Peyer's patch (tissue), 4 donors: ENCODE measurements at places on chromosomes 12 and 14. TPM values are rescaled to one million over a fixed set of nuclear protein-coding genes. Genes with fewer than 3 reads are reported as not detected.
A peak's percentile ranks its signal among the peaks of the same experiment; 100 is the strongest.

DNA sequence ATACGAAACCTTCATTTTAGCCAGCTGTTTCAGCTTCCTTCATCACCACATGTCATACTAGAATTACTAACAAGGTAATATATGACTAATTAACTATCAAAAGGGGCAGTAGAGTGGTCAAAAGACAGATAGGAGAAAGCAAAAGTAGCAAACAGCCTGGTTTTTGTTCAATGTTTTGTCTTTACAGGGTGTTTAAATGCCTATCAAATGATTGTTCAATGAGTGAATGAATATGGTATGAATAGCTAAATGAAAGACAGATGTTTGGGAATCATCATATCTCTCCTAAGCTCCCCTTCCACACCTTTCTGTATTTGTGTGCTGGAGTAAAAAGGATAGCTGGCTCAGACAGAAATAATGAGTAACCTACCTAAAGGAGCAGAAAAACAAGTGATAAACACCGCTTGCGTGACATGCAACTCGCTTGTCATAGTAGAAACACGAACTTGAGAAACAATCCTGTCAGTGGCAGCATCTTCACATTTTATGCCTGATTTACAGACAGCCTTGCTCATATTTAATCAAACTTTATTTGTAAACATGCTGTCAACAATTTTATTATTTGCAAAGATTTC is 34.2 kb downstream of the ABCC9 start:
- no peak for DNase-seq

DNA sequence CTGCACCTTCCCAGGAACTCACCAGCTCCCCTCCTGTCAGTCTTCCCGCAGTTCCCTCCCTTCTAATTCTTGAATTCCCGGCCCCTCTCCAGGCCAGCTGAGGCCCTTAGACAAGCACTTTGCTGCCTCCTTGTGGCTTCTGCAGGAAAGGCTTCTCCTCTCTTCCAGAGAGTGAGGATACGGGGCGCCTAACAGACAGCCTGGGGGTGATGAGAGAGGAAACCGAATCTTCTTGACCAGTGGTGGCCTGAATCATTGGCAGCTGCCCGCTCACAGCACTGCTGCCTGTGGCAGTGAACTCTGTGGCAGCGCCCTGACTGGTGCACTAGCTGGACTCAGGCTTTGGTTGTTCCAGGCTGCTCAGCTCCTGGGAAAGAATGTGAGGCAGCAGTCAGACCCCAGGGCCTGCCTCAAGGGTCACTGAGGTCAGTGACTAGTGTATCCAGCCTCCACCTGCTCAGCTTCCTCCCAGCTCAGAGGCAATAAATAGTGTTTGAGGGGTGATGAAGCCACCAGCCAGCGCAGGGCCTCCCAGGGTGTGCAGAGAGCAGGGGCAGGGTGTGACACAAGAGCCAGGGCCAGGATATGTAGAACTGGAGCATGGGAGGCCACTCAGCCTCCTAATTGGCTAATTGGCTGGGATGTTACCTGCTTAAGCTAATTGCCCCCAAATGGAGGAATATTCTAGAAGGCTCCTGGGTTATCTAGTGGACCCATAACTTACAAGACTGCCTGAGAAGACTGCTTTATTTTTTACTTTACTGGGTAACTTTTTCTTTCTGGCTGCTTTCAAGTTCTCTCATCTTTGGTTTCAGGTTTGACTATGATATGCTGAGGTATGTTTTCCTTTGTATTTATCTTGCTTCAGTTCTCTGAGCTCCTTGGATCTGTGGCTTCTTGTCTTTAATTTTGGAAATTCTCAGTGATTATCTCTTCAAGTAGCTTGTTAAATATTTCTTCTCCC is 12.9 kb upstream of the MCRS1 start:
- DNase-seq = peak; percentile 56

- DNase-seq = no peak
Observed at GRCh38 chr12:128929057-128929456, 75.8 kb downstream of the GLT1D1 start.

- no peak for DNase-seq
Observed at GRCh38 chr14:79706382-79706781, 504.9 kb downstream of the DIO2 start.

DNA sequence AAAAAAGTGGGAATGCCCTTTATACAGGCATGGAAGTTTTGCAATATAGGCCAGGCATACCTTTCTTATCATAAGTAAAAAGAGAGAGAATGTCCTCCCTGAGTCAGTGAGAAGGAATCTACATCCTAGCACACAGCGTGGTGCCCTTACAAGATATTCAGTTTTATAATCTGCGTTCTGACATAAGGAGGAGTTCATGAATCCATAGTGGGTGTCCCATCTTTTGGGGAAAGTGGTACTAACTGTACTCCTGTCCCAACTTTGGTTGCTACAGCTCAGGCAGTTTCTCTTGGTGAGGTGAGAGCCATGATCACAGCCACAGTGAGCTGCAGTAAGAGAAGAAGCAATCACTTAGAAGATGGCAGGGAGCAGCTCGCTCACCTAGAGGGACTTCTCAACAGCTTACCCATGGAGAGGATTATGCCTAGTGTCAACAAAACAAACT is 332.9 kb downstream of the BCAT1 start:
- no peak for DNase-seq

DNA sequence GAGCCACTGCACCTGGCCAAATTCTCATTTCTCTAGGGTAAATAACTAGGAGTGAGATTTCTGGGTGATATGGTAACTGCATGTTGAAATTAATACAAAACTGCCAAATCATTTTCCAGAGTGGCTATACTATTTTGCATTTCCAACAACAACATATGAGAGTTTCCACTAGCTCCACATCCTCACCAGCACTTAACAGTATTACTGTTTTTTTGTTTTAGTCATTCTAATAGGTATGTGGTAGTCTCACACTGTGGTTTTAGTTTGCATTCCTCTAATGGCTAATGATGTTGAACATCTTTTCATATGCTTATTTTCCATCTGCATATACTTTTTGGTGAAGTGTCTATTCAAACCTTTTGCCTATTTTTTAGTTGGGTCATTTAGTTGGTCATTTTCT is 5.8 kb upstream of the ZFP36L1 start:
- no peak for DNase-seq

- DNase-seq = no peak
Observed at GRCh38 chr14:44935155-44935554, 26.6 kb downstream of the KLHL28 start.

DNA sequence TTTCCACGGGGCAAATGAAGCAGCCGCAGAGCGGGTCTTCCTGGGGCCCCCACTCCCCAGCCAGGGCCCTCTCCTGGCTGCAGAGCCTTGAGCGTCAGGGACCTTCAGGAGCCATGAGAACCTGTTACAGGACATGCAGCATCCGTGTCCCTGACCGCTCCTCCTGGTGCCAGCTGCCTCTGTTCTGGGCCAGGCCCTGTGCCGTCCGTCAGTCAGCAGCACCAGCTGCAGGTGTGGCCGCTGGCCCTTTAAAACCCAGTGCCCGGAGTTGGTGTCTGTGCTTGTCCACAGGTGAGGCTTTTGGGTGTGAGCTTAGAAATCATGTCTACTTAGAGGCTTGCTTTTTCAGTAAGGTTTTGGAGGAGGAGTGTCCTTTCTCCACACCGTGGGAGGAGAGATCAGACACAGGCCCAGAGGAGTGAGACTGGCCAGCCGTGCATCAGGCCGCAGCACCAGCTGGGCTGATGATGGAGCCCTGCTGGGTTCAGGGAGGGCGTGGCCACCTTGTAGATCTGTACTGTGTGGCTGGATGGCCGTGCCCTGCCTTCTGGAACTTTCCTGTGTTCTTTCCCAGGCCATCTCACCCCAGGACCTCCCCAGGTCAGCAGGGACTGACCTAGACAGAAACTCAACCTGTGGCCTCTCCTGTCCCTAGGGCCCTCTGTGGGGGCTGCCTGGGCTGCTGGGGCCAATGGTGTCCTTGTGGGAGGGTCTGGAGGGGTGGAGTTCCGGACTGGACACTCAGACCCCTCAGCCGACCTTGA is 27.1 kb downstream of the AACS start:
- DNase-seq = no peak

GRCh38 chr12:30996255-30996654 is 69.7 kb downstream of the TSPAN11 start:
- DNase-seq = no peak

DNA sequence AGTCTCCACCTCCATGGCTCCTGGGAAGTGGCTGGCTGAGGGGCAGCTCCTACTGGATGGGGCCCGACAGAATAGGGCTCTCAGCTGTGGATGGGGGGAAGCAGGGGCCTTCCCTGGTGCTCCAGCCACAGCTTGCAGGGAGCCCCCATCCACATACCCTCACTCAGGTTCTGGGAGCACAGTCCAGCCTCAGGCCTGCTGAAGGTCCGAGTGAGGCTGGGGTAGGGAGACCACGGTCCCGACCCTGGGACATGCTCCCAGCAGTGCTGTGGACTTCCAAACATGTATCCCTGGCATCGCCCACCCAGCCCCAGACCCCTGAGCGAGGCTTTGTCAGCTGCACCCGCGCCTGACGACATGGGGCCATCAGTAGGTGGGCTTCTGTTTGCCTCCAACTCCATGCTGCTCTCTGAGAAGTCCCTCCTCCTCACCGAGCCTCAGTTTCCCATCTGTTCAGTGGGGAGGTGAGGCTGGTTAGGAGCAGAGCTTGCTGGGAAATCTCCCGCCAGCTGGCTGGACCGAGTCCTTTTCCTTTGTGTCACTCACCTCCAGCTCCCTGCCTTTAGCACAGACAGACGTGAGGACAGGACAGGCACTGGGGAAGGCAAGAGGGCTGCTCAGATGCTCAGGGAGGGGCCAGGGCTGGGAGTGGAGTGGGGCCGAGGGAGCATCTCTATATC is 9.1 kb upstream of the ATG101 start:
- no peak for DNase-seq

DNA sequence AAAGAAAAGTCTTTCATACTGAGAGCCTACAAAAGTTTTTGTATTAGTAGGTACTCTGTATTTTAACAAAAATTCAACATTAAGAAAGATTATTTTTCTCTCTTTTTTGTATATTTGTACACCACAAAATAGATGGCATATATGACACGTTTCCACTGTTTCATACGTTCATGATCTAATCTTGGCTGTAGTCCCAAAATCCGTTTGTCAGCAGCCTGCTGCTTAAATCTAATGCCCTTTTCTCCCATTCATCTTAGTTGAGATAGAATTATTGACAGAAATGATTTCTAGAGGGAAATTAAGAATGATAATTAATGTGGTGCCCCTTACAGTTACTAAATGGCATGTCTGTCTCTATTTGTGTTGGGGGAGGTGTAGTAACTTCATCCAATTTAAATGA is 140.7 kb upstream of the NOVA1 start:
- no peak for DNase-seq

- no peak for DNase-seq
Observed at GRCh38 chr14:72786378-72787350, 107.2 kb downstream of the DPF3 start.

- DNase-seq = no peak
Observed at GRCh38 chr12:27711317-27711682, 668 bp downstream of the MRPS35 start.

GRCh38 chr12:109476807-109477184 is 304 bp downstream of the KCTD10 start:
- DNase-seq = no peak

EPYC gene
- total RNA-seq = not detected

DNA sequence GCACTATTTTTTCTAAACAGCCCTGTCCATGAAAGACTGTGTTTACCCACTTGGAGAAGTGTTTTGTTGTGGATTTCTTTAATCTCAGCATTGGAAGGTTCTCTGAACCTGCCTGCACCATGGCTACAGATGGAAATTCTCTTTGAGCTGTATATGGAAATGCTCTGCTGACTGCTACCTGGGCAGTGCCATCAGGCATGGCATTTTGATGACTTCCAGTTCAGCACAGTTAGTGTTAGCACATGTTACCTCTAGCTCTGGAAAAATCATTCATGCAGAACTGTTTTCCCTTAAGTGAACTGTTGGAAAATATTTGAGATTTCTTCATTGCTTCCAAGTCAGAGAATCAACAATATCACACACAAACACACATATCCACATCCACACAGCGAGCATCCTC is 52.6 kb upstream of the RIC8B start:
- DNase-seq = no peak

GRCh38 chr12:47705229-47705565 is 633 bp downstream of the RPAP3 start:
- DNase-seq = no peak

DNA sequence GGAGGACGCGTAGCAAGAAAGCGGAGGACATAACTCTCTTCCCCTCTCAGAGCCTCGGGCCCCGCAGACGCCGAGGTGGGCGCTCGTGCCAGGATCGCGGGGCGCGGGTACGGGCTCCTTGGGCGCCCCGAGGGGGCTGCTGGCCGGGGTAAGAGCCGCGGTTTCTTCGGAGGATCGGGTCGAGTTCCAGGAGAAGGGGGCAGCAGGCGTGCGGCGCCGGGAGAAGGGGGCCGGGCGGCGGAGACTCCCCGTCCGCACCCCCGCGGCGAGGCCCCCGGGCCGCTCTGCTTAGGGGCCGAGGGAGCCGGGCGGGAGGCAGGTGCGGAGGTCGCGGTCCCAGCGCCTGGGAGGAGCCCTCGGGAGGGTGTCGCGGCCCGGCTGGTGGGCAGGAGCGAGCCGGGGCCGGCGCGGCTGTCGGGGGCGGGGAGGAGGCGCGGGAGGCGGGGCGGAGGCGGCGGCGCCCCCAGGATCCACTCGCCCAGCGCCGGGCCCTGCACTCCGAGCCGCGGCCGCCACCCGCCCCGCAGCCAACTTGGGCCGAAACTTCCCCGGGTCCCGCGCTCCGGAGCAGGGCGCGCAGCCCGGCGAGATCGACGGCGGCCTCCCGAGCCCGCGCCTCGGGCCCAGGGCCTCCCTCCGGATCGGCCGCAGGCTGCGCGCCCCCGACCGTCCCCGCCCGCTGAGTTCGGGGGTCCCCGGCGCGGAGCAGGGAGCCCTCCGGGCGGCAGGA is 64.4 kb downstream of the FBXL14 start:
- DNase-seq = no peak

SLCO1B1 gene
- not detected for total RNA-seq

SLC35F4 gene
- not detected for total RNA-seq

DNA sequence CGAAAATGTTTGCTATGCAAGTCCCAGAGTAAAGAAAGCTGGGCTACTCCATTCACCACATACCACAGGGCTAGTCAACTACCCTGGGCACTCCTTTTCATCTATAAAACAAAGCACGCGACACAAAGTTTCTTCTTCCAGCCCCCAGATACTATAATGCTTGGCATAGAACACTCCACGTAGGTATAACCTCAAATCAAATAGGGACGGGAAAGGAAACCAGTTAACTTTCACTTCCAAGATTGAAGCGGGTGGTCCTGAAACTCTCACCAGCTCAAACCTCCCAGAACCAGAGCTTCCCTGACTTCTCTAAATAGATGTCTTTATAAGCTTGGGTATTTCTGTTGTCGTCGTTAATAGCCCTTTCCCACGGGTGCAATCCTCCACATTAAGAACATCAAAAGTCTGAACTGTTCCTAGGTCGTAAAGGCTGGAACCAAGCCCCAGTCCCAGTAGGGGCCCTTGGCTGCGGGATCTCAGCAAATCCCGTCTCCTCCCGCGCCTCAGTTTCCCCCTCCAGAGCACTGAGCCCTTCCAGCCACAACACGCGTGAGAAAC is 647 bp downstream of the LGMN start:
- DNase-seq = no peak

FAM181A gene
- not detected for total RNA-seq

DNA sequence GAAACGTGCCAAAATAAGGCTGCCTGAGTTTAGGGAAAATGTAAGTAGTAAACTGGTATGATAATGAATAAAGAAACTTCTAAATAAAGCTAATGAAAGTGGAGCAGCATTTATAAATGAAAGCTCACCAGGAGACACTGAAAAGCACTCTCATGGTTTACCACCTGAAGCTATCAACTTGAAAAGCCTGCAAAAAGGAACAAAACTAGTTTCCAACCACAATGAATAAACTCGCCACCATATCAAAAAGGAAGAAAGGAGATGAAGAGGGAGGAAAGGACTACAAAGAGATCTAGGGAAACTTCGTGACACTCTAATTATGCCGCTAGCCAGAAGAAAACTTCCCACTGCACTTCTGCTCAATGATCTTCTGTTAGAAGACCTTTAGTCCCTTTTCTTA is 66.7 kb downstream of the MED13L start:
- DNase-seq = no peak
